ENCODE measurements at places on chromosomes 11 and 22. TPM values are rescaled to one million over a fixed set of nuclear protein-coding genes. Genes with fewer than 3 reads are reported as not detected.

DNA sequence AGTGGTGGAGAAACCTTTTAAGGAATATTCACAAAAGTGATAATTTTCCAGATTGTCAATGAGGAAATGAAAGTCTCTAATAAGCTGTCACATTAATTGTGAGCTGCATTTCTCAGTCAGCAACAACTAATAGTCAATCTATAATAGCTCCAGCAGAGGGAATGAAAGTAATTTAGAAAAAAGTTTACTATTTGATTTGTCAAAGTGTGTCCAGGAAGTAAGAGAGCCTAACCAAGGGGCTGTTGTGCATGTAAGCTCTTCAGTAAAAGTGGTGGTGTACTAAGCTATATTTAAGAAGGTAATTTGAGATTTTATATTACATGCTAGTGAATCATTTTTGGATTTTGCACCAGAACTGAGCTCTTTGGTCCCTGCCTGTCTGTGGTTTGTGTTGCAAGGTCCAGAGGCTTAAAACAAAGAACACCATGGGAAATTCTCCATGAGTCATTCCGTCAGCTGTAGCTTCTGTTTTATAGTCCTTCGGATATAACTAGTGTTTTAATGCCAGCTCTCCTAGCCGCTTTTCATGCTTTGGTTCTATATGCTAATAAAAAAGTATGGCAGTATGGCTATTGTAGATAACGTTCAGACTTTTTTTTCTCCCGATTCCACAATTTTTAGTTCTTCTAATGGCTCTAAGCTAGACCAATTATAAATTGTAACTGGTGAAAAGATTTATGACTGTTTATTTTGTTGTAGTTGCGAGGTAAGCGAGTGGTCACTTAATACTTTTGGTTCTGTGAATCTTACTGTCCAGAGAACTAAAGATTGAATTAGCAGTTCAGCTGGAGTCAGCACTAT lies 64.6 kb downstream of the ARHGEF12 start:
- peak; percentile 93 for DNase-seq
- no peaks in the 10 kb centered on the region for H3K27me3 ChIP-seq
- peak overlapping the region; percentile 78 for H3K27ac ChIP-seq
- no peaks in the 10 kb centered on the region for H3K36me3 ChIP-seq
- H3K4me3 ChIP-seq: peak overlapping the region; percentile 37

DNA sequence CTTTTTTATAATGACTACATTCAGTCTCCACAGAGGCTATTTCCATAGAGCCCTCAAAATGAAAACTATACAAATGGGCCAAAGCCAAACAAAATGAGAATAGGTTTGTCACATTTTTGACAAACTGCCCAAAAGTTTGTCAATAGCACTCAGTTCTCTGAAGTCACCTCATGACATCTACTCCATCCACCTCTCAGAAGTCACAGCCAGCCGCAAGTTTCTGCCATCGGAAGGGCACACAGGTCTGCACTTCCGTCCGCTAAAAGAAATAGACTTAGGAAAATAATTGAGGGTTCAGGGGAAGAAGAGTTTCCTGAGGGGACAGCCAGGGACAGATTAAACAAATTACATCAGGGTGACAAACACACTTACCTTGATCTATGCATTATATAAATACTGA lies 55.4 kb upstream of the JAM3 start:
- no peaks in the 10 kb centered on the region for H3K36me3 ChIP-seq
- H3K27me3 ChIP-seq: peaks cover 6% of the 10 kb centered on the region
- H3K27ac ChIP-seq: no peak overlapping the region
- DNase-seq: no peak
- no peak overlapping the region for H3K4me3 ChIP-seq

GRCh38 chr11:109512249-109512648 lies 90.3 kb downstream of the C11orf87 start:
- H3K4me3 ChIP-seq: no peak overlapping the region
- no peaks in the 10 kb centered on the region for H3K36me3 ChIP-seq
- no peaks in the 10 kb centered on the region for H3K4me1 ChIP-seq
- H3K27me3 ChIP-seq: no peaks in the 10 kb centered on the region
- no peak for DNase-seq

DNA sequence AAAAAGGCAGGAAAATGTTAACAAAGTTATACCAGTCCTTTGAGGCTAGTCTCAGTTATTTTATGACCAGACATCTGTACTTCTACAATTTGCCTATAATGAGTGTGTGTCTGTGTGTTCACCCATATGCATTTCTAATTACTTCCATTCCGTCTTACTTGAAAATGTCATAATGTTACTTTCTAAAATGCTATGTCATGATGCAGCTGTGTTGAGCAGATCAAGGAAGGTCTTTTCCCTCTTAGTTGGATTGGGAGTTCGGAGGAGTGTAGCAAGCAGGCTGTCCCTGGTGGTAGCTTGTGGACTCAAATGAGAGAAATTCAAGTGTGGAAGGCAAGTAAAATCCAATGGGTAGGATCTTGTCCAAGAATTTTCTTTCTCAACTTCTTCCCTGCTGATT lies 3.0 kb downstream of the SNX19 start:
- H3K4me3 ChIP-seq: no peak overlapping the region
- 0 out of 3 replicates have a peak, but pooled peaks cover 8% of the 10 kb centered on the region for H3K27me3 ChIP-seq
- H3K27ac ChIP-seq: no peak overlapping the region

DNA sequence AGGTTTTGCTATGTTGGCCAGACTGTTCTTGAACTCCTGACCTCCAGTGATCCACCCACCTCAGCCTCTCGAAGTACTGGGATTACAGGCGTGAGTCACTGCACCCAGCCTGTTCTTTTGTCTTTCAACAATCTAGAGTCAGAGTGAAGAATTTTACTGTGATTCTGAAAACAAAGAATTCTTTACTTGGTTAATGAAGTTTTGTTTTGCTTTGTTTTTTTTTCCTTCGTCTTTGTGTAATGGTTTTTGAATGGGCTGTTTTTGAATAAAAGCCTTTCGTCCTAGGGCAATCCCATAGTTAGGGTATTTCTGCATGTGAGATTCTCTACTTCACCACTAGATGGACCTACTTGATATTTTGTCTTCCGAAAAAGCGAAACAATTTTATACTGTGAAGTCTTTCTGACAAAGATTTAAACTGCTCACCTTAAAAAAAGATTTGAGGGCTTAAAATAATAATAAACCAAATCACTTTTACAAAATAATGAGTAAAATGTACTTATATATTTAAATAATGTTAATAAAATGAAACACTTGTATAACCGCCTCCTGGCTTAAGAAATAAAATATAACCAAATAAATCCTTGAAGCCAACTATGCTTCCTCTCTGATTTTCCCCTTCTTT lies 43.4 kb upstream of the SC5D start:
- H3K27me3 ChIP-seq: peaks cover 3% of the 10 kb centered on the region
- no peak overlapping the region for H3K4me3 ChIP-seq
- no peaks in the 10 kb centered on the region for H3K36me3 ChIP-seq
- H3K27ac ChIP-seq: no peak overlapping the region

DNA sequence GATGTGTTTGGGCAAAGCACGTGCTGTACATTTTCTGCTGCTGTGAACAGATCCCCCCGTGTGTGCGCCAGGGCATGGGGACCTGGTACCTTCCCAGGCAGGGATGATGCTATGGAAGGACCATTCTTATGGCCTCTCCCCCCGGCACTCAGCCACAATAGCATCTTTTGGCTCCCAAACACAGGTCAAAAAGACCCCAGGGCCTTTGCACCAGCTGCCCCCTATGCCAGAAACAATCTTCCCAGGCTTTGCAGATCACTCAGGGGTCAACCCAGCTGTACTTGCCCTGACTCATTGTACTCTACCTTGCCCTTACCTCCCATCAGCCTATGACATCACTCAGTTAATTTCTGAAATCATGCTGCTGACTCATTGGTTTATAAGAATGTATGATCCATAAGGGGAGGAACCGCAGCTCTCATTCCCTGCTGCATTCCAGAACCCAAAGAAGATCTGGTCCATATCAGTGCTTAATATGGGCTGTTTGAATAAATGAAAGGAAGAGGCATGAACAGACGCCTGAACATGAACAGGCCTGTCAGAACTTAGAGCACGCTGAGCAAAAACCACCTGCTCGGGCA lies 100.7 kb downstream of the CELSR1 start:
- no peaks in the 10 kb centered on the region for H3K36me3 ChIP-seq
- H3K27ac ChIP-seq: no peak overlapping the region
- H3K4me3 ChIP-seq: no peak overlapping the region
- no peaks in the 10 kb centered on the region for H3K27me3 ChIP-seq

DNA sequence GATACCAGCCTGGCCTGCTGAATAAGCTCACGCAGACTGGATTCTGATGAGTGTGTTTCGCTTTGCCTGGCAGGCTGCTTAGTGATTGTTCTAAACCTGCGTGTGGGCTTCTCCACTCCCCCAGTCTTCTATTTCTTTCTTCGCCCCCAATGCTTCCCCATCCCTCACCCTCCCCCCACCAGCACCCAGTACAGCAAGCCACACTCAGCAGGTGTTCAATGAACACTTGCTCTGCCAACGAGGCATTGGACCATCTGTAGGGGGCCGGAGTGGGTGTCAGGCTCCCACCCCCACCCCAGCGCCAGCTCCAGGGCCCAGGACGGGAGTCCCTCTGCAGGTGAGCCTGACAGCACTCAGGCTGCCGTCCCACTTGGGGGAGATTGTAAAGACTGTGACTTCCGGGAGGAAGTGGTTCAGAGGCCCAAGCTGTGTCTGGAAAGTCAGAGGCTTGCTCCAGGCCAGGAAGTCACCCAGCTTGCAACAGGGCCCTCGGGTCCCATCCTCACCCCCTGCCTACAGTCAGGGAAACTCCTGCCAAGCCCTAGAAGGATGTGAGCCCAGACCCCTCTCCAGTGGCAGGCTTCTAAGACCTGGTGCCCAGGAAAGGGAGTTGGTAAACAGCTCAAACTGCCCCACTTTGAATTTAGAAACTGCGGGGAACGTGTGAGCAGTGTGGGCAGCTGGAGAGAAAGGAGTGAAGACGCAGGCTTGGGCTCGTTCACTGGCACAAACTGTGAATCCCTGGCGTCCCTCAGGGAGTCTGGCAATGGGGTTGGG lies 66.3 kb upstream of the PRDM11 start:
- no peaks in the 10 kb centered on the region for H3K4me1 ChIP-seq
- H3K4me3 ChIP-seq: no peak overlapping the region
- no peaks in the 10 kb centered on the region for H3K27me3 ChIP-seq
- no peak overlapping the region for H3K27ac ChIP-seq
- DNase-seq: no peak

- no peaks in the 10 kb centered on the region for H3K36me3 ChIP-seq
- H3K27me3 ChIP-seq: no peaks in the 10 kb centered on the region
- H3K4me3 ChIP-seq: no peak overlapping the region
- no peak overlapping the region for H3K27ac ChIP-seq
- H3K4me1 ChIP-seq: peaks cover 1% of the 10 kb centered on the region
- DNase-seq: no peak
Observed at GRCh38 chr11:82403640-82404305, 329.9 kb downstream of the FAM181B start.

DNA sequence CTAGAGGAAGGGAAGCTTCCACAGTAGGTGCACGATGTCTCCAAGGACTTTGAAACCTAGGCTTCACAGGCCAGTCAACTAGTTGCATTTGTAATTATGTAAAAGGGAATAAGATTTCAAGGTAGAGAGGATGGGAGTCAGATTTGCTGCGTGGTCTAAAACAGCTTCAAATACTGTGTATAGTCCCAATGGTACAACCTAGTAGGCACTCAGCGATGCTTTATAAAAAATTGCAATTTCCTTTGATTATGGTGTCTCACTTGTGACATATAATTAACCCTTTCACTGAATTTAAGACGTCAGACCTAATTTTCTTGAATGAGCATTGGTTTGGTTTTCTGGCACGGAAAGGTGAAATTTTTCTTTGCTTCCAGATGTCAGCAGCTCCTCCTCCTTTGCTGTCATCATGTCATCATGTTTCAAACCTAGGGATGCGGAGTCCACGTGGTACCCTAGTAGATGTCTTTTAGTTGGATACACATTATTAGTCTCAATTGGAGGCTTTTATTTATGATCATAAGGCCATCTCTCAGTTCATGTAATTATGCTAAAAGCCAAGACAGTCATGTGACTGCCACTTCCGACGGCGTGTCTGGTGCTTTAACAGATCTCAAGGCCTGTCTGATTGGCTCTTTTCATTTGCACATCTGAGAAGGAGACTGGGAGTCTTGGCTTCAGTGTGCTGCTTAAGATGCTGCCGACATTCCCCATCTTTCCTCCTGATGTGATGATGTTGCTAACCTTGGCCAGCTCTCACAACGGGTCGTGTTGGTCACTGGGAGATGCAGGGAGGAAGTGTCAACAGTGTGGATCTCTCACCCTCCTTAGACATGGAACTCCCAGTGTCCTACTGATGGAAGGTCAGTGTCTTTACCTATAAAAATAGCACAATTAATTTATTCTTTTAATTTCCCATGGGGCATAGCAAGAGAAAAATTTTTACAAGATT lies 134.0 kb downstream of the HIPK3 start:
- no peaks in the 10 kb centered on the region for H3K36me3 ChIP-seq
- no peak for DNase-seq
- H3K27me3 ChIP-seq: 0 out of 2 replicates have a peak, but pooled peaks cover 1% of the 10 kb centered on the region
- no peaks in the 10 kb centered on the region for H3K4me1 ChIP-seq
- no peak overlapping the region for H3K4me3 ChIP-seq
- H3K27ac ChIP-seq: no peak overlapping the region

DNA sequence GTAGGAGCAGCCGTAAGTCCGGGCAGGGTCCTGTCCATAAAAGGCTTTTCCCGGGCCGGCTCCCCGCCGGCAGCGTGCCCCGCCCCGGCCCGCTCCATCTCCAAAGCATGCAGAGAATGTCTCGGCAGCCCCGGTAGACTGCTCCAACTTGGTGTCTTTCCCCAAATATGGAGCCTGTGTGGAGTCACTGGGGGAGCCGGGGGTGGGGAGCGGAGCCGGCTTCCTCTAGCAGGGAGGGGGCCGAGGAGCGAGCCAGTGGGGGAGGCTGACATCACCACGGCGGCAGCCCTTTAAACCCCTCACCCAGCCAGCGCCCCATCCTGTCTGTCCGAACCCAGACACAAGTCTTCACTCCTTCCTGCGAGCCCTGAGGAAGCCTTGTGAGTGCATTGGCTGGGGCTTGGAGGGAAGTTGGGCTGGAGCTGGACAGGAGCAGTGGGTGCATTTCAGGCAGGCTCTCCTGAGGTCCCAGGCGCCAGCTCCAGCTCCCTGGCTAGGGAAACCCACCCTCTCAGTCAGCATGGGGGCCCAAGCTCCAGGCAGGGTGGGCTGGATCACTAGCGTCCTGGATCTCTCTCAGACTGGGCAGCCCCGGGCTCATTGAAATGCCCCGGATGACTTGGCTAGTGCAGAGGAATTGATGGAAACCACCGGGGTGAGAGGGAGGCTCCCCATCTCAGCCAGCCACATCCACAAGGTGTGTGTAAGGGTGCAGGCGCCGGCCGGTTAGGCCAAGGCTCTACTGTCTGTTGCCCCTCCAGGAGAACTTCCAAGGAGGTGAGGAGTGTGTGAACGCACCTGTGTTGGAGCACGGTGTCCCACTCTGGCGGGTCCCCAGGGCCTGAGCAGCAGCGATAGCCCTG lies at the start of gene TAGLN:
TSS of gene TAGLN (plus strand) at position 318 of the 863 bp plus-strand sequence. CDS start 3,644 bp downstream, outside the sequence.
- peaks cover 3% of the 10 kb centered on the region for H3K36me3 ChIP-seq
- H3K4me3 ChIP-seq: no peak within 1 kb of the TSS
- no peaks in the 10 kb centered on the region for H3K27me3 ChIP-seq
- peaks cover 9% of the 10 kb centered on the region for H3K4me1 ChIP-seq
- DNase-seq: peak; percentile 21

PIH1D2 gene
- 2.8 TPM for total RNA-seq

SH3BP1 gene
- 9.4 TPM for total RNA-seq

ABCG4 gene
- not detected for total RNA-seq

C11orf21 gene
- not detected for total RNA-seq

FGF4 gene
- total RNA-seq: not detected

JHY gene
- total RNA-seq: not detected
